ENCODE measurements at places on chromosomes 16 and 17. TPM values are rescaled to one million over a fixed set of nuclear protein-coding genes. Genes with fewer than 3 reads are reported as not detected.
A peak's percentile ranks its signal among the peaks of the same experiment; 100 is the strongest.

DNA sequence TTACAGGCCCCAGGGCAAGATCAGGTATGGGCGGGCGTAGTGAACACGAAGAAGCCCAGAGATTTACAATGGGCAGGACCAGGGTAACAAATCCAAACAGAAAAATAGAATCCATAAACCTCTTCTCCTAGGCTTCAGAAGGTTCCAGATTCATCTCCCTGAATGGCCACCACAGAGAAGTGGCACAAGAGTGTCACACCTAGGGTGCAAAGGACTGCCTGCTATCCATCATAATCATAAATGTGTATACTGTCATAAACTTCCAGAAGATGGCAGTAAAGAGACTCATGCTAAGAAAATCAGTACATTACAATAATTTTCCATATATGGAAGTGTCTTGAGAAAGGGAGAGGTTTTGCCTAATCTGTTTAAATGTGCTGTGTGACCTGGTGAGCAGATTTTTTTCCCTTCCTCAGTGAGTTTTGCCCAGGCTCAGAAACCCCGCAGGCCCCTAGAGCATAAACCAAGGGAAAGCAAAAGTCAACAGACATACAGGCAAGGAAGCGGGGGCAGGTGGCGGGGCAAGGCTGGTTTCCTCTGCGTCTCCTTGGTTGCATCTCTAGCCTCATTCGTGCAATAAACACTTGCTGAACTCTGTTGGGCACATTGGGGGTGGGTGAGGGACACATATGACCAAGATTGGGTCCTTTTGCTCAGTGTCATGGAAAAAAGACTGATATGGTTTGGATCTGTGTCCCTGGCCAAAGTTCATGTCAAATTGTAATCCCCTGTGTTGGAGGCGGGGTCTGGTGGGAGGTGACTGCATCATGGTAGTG is 92.0 kb upstream of the CDH5 start:
- DNase-seq: no peak

CEMP1 gene
- 1.0 TPM for total RNA-seq

DNA sequence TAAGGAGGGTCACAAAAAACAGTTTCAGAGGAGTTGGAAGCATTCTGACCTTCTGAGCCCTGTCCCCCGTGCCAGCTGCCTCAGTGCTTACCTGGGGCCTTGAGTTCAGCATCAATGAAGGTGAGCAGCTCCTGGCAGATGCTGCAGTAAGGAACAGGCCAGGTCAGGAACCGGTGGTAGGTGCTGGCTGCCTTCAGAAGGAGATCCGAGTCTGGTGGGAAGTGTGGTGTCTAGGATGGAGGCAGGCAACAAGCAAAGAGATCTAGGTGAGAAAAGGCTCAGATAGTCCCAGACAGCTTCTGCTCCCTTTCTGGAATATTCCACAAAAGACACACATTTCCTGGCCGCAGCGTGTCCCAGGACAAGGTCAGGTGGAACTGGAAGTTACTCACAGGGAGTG is 37.2 kb upstream of the PIK3R6 start:
- DNase-seq: no peak

GRCh38 chr16:5874899-5875298 is 777.3 kb upstream of the EEF2KMT start:
- no peak for DNase-seq

DNA sequence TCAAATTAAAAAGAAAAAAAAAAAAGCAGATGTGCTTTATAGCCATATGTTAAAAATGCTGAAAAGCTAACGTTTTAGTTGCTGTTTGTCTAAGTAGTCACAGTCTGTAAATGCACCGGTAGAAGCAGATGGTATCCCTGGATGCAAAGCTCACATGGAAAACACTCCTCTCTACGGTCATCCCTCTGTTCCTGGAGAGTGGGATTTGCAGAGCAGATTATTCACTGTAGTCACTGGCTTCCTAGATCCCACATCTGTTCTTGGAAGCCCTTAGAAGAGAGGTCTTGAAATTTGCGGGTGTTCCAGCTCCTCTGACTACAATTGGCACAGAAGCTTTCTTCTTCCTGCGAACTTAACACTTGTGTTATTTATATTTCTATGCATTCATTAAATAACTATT is 186.6 kb downstream of the PMP22 start:
- no peak for DNase-seq

AANAT gene
- total RNA-seq: not detected

DNA sequence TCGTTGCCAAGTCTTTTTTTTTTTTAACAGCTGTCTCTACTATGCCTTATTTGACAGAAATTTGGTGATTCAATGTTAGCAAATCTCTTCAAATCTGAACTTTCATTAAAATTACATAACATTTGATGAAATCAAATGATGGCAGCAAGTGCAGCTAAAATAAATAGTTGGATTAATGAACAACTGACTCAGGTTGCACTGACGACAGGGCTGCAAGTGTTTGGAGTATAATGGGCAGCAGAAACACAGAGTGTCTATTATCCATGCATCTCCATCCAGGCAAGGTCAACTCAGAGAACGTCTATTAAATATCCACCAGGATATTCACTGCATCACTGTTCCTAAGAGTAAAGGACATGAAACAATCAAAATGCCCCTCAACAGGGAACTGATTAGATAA is 109.8 kb downstream of the SLC39A11 start:
- no peak for DNase-seq

ST6GALNAC1 gene
- 6.6 TPM for total RNA-seq

NPIPB8 gene
- total RNA-seq: 0.76 TPM

TMEM220 gene
- 1.8 TPM for total RNA-seq

GRCh38 chr17:10357768-10358167 is 15.0 kb downstream of the MYH13 start:
- DNase-seq: peak; percentile 2

GRCh38 chr17:33527290-33527689 is 234.2 kb upstream of the ASIC2 start:
- no peak for DNase-seq

- no peak for DNase-seq
These were observed 79.8 kb downstream of the ENGASE start for GRCh38 chr17:79154446-79154845.

DNA sequence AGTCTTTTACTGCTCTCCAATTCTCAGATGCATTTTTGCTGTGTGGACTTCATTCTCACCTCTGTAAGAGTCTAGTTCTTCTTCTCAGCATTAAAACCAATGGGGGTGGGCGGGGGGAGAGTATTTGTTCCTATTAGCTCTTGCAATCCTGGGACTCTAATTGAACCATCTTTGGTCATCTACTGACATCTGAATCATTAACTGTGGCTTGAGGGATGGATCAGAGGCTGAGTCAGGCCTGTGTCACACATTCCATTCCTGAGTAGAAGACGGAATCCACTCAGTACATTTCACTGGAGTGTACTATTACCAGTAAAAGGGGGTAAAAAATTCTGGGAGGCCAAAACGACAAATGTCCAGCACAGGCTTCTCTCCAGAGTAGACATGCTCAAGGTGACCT is 12.8 kb upstream of the ZNF23 start:
- no peak for DNase-seq

- no peak for DNase-seq
These were observed 83.4 kb upstream of the CHMP6 start for GRCh38 chr17:80908211-80908610.

- DNase-seq: no peak
These were observed 23.7 kb upstream of the HLF start for GRCh38 chr17:55241097-55241496.

DNA sequence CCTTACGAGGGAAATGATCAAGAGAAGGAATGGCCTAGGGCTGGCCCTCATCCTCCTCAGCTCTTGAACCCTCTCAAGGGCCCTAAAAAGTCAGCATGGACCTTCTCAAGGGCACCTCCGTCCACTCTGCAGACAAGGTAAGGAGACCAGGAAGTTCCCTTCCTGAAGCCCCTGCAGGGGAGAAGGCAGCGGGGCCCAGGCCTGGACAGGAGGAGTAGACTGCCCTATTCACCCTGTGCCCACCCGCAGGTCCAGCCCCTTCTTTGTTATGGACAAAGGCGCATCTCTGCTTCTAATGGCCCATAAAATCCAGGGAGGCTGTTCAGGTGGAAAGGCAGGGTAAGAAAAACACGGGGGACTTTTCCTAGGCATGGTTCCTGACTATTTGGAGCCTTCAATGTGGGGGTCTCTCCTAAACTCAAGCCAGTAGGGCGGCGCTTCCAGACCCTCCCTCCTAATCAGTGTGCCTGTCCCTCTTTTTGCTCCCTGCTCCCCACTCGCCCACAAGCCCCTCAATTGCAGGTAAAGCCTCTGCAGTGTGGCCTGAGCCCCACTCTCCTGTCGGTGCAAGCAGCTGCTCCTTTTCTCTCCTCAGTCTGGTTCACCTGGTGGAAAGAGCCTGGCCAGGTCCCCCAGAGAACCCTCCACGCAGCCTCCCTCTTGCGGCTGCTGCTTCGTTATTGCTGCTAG is 28.2 kb downstream of the AXIN2 start:
- DNase-seq: no peak

ZFP90 gene
- 53.6 TPM for total RNA-seq

DNA sequence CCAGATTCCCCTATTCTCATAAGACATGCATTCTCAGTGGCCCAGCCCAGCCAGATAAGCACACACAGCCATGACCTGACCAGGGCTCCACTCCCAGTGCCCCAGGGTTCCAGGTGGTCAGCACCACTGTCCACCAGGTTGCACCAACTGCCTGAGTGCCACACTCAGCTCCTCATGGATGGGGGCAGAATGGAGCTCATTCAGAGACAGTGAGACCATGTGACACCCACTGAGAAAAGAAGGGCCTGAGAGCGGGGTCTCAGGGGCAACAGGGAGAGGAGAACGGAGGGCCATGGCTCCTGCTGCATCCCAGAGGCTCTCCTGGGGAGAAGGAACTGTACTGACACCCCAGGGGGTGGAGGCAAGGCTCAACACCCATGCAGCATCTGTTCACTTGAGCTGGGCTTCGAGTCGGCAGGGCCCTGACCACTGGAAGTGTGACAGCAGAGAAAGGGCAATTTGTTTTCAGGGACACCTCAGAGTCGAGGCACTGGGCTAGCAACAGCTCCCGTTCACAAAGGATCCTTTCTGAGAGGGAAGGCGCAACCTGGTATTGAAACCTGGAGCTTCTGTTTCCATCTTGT is 18.7 kb upstream of the SLC38A8 start:
- DNase-seq: no peak

G6PC1 gene
- total RNA-seq: 0.19 TPM

GRCh38 chr16:57666353-57667047 is 1.6 kb upstream of the ADGRG3 start:
- DNase-seq: no peak

ANKS3 gene
- 26.5 TPM for total RNA-seq

- DNase-seq: no peak
These were observed 30.3 kb upstream of the ATF7IP2 start for GRCh38 chr16:10355589-10355988.

DNA sequence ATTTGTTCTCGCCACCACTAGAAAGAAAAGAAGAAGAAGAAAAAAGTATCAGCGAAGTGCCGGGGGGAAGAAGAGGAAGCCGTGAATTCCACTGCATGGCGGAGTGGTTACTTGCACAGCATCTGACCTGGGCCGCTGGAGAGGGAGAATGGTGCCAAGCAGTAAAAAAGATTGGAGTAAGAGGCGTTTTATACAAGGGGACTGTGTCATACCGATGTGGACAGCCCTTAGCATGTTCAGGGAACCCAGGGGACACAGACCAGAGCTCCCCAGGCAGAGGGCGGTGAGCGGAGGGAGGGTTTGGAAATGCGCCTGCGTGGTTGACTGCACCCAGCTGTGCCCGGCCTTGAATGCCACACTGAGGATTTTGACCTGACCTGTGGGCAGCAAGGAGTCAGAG is 52.8 kb downstream of the PLXDC1 start:
- DNase-seq: no peak

DNA sequence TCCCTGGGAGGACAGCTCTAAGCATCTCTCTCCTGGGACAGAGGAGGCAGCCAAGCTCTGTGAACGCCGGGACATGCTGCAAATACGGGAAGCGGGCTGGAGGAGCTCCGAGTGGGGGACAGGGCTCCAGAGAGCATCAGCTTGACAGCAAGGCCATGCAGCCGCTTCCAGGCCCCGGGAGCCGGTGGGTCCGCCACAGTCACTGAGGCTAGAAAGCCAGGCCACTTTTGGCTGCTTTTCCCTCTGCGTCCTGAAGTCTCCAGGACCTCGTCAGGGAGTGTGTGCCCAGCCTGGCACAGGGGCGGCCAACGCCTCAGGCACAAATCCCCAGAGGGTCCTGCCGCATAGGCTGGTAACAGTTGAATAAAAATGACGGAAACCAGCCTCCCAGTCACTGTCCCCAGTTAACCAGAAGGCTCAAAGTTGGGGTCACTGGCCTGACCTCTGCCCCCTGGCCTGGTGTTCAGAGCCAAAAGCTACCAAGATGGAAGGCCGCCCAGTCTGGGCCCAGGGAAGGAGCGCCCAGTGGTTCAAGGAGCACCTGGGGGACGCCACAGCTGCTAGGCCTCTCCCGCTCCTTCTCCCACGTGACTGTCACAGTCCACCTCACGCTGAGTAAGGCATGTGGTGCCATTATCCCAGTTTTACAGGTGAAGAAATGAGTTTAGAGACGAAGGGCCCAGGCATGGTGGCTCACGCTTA is 3.2 kb upstream of the TRIM65 start:
- no peak for DNase-seq

GRCh38 chr17:1000597-1001461 is 3.9 kb downstream of the TIMM22 start:
- no peak for DNase-seq

GLIS2 gene
- not detected for total RNA-seq

- DNase-seq: no peak
These were observed 2.5 kb upstream of the CDYL2 start for GRCh38 chr16:80806927-80807340.

GRCh38 chr16:66507731-66508239 is 42.1 kb downstream of the TK2 start:
- no peak for DNase-seq

- DNase-seq: no peak
These were observed 11.1 kb downstream of the BPTF start for GRCh38 chr17:67836205-67836987.

GRCh38 chr17:27939474-27940465 is 46.6 kb upstream of the LYRM9 start:
- DNase-seq: no peak

- no peak for DNase-seq
These were observed 726 bp upstream of the CD7 start for GRCh38 chr17:82318169-82318498.

CIBAR2 gene
- not detected for total RNA-seq

DNA sequence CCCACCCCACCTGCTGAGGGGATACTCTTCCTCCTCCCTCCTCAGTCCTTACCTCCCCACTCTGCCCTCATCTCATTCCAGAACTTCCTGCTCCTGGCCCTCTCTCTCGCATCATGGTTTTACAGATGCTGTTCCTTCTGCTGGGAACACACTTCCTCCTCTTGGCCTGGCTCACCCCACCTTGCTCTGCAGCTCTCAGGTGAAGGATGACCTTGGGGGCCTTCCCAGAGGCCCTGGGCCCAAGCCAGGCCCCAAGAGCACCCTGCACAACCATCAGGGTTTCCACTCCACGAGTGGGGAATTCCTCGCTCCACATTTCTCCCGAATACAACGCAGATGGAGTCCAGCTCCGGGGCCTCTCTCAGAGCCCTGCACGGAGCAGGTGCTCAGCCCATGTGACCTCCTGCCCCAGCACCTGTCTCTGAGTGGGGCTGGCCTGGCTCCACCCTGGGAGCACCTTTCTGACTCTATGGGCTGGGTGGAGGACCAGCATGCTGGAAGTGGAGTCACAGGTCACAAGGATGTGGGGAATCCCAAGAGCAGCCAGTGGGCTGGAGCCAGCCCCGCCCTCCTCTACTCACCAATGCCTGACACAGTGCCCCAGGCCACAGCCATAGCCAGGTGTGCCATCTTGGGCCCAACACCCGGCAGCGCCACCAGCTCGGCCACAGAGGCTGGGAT is 4.5 kb downstream of the NTHL1 start:
- DNase-seq: no peak

Measured in T-cell (primary cell).